ENCODE measurements at places on chromosomes 13 and 19. TPM values are rescaled to one million over a fixed set of nuclear protein-coding genes. Genes with fewer than 3 reads are reported as not detected.

EFNA2 gene
- not detected for polyA plus RNA-seq

COL4A1 gene
- 0.25 TPM for polyA plus RNA-seq

DNA sequence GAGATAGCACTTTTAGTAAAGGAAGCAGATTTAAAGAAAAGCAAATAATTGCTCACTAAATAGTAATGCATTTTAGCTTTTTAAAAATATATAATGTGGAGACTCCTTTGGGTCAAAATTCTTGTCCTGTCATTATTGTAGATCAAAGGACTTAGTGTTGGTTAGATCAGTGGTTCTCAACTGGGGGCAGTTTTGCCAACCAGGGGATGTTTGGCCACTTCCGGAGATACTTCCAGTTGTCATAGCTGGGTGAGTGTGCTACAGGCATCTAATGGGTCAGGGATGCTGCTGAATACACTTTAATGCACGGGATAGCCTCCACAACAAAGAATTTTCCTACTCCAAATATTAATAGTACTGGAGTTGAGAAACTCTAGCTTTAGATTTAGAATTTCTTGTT lies 126.8 kb downstream of the LMO7 start:
- no peak for DNase-seq

- no peak for DNase-seq
Observed at GRCh38 chr13:110125613-110126272, 181.2 kb downstream of the COL4A1 start.
